Suprapubic skin (tissue), 4 donors: ENCODE measurements at places on chromosomes 11 and 22.

GRCh38 chr11:17268902-17269301 lies 7.6 kb upstream of the NUCB2 start:
- no peak for DNase-seq

- DNase-seq: no peak
Measured at GRCh38 chr11:117786135-117786870, 10.7 kb downstream of the DSCAML1 start.

DNA sequence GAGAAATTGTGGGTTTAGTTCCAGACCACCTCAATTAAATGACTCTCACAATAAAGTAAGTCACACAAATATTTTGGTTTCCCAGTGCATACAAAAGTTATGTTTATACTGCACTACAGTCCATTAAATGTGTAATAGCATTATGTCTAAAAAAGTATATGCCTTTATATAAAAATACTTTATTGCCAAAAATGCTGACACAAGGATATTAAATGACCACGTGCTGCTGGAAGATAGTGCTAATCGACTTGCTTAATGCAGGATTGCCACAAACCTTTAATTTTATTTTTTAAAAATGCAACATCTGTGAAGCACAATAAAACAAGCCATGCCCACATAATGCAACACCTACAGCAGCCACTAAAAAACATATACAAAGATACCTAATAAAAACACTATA lies 27.0 kb downstream of the OR5AK2 start:
- DNase-seq: no peak

- no peak for DNase-seq
Measured at GRCh38 chr11:114395736-114396135, 4.6 kb downstream of the C11orf71 start.

DNA sequence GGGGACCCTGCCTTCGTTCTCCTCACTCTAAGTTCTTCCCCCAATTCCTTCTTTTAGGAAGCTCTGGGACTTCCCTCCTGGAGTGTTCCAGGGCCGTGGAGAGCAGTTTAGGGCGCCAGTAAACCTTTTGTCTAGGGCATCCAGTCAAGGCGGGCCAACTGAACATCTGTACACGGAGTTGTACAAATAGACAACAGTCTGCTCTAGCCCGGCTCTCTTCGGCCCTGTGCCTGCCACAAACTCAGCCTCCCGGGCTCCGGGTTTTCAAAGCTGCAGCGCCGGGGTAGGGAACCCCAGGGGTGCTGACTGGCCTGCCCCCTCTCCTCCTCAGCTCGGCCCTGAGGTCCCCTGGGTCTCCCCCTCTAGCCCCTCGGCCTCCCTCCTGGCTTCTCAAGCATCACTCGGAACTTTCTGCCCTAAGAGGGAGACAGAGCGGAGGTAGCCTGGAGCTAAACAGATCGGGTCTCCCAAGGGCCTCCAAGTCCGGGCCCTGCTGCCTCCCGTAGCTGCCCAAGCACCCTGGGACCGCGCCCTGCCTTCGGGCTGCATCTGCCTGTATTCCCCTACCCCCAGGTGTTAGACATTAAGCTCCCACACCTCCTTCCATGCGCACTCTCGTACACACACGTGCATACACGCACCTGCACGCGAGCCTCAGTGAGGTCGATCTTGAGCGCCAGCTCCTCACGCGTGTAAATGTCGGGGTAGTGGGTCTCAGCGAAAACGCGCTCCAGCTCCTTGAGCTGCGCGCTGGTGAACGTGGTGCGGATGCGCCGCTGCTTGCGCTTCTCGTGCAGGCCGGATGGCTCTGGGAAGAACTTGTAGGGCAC lies 3.3 kb downstream of the PHOX2A start:
- DNase-seq: no peak

- no peak for DNase-seq
Measured at GRCh38 chr11:22138264-22138663, 54.6 kb upstream of the ANO5 start.

DNA sequence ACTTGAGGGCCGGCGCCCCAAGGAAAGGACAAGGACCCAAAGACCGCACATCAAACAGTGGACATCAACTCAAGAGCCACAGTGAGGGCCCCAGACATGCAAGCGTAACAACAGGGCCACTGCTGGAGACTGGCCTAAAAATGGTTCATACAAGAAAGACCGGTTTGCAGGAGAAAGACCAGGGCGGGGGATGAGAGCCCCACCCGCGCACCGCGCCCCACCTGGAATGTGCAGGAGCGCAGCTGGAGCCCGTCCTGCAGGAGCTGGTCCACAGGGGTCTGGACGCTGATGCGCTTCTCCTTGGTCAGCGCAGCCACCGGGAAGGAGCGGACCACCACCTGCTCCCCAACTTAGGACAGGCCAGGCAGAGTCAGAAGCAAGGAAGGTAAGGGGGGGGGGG lies 13.9 kb downstream of the SBF1 start:
- no peak for DNase-seq

DNA sequence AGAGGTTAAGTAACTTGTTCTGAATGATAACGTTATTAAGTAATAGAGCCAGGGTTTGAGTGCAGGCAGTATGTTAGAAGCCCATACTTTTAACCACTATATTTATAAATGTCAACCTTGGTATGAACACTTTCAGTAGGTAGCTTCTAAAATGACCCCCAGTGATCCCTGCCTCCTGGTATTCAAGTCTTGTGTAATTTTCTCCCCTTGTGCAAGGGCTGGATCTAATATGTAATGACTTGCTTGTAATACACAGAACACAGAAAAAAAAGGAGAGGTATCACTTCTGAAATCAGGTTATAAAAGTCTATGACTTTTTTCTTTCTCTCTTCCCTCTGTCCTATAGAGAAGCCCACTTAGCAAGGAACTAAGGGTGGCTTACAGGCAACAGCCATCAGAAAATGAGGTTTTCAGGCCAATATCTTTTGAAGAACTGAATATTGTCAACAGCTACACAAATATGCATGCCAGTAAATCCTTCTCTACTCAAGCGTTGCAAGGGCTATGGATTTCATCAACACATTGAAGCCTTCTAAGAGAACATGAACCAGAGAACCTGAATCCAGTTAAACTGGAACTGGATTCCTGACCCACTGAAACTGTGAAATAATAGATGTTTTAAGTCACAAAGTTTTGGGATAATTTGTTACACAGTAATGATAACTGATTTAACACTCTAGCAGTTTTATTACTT lies 712.3 kb downstream of the METTL15 start:
- no peak for DNase-seq

- peak; percentile 88 for DNase-seq
Measured at GRCh38 chr22:37777122-37777687, 30.5 kb upstream of the GCAT start.

DNA sequence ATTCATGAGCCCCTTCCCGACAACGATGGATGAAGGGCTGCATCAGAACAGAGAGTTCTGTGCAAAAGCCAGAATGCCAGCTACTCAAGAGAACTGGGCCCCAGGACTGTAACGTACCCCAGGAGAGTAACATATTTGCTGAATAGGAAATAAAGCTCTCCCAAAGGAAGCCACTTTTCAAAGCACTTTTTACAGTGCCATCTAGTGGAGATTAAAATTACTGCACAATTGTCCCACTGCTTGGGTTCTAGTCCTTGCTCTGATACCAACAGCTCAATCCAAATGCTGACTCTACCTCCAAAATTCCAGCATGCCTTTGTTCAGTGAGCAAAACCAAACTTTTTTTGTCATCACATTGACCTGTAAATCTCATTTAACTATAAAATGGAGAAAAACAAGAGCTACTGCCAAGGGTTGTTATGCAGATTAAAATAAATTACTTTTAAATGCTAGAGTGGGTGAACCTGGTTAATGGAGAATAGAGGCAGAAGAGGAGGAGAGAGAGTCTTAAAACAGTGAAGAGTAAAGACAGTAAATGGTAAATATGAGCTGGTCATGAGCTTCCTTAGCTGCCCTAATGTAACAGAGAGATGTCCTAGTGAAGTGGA lies 87.6 kb upstream of the FSHB start:
- DNase-seq: no peak

- no peak for DNase-seq
Measured at GRCh38 chr11:67435031-67435726, 2.3 kb downstream of the PTPRCAP start.

- no peak for DNase-seq
Measured at GRCh38 chr11:47879259-47880158, 31.4 kb upstream of the NUP160 start.

DNA sequence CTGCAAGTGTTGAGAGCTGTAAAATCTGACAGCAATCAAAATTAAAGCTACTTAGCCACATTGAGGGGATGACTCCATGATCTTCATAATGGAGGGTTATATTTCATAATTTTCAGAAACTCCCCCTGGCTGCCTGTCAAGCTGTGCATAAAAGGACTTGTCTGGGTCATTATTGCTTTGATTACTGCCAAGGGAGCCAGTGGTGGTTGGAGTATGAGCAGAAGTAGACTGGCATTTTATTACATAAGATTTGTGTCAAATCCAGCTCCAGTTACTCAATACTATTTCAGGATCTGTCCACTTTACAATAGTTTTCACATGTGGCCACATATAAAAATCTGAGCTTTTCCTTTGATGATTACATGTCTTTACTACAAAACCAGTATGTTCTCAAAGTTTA lies 108.9 kb upstream of the SLC5A12 start:
- DNase-seq: no peak

DNA sequence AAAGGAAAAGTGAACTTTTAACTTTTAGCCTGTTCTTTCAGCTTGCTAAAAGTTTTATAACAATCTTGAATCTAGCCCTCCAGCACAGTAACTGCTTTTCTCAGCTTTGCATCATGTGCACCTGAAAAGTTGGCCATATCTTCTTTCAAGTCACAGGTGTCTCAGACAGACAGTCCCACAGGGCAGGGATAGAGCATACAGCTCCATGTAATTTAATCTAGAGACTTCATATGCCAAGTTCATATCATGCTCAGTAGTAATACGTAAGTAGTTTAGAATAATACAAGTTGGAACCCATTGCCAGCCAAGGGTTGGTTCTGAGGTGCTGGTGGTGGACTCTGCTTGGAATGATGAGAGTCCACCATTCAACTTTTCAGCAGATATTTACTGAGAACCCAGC lies 68.6 kb downstream of the PKNOX2 start:
- no peak for DNase-seq

- no peak for DNase-seq
Measured at GRCh38 chr11:63745304-63746170, 23.0 kb downstream of the ZFTA start.

GRCh38 chr11:44192462-44193100 lies 97.1 kb downstream of the EXT2 start:
- DNase-seq: no peak

GRCh38 chr22:27879923-27880322 lies 39.1 kb downstream of the PITPNB start:
- DNase-seq: no peak

GRCh38 chr22:27748349-27748748 lies 53.2 kb downstream of the MN1 start:
- DNase-seq: peak; percentile 46

- DNase-seq: no peak
Measured at GRCh38 chr11:3712274-3712673, 41.1 kb upstream of the CHRNA10 start.
